ENCODE measurements at places on chromosomes 2 and 18.

DNA sequence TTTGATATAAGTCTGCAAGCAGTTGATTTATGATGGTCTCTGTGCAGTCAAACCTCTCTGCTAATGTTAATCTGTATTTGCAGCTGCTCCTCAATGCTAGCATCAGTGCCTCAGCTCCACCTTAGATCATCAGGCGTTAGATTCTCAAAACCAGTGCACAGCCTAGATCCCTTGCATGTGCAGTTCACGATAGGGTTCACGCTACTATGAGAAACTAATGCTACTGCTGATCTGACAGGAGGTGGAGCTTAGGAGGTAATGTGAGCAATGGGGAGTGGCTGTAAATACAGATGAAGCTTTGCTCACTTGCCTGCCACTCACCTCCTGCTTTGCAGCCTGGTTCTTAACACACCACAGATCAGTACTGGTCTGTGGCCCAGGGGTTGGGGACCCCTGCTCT is 18.4 kb downstream of the RBKS start:
- DNase-seq, result no peak

DNA sequence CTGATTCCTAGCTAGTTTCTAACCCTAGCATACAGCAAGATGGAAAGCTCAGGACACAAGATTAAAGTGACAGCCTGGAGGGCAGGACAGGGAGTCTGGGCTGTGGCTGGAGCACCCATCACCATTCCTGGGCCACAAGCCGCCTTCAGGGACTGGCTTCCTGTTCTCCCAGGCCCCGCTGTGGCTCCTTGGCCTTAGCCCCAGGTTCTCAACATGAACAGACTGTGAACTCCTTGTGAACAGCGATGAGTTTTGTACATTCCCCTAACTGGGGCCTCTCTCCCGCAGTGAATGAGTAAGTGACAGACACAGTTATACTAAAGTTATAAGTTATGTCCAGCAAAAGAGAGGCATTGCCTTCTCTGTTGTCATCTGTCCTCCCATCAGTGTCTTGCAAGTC is 35.9 kb upstream of the SLC14A1 start:
- DNase-seq, result no peak

DNA sequence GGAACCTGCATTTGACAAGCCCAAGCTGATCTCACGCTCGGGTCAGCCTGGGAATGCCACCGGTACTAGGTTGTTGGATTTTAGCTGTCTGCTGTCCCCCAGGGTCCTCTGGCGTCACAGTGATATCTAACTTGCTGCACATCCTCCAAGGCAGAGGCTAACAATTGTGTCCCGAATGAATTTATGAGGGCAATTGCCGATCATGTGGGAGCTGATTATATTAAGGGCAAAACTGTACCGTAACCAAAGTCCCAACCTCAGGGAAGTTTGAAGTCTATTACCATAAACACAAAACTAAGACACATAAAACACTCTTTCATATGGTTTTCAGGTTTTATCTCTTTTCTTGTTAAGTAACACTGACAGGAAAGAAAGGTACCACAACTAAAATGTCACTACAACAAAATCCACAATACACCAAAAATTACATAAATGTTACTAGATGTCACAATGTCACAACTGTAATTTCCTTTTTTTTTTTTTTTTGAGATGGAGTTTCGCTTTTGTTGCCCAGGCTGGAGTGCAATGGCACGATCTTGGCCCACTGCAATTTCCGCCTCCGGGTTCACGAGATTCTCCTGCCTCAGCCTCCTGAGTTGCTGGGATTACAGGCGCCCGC is 6.7 kb downstream of the UXS1 start:
- no peak for DNase-seq

GRCh38 chr2:224601923-224602322 is 16.8 kb upstream of the CUL3 start:
- no peak for DNase-seq

GRCh38 chr2:208546107-208546506 is 139.5 kb downstream of the PTH2R start:
- DNase-seq, result no peak

GRCh38 chr2:26312471-26312870 is 33.5 kb upstream of the SELENOI start:
- no peak for DNase-seq

- DNase-seq, result no peak
Measured at GRCh38 chr18:46013484-46014189, 46.5 kb upstream of the EPG5 start.

DNA sequence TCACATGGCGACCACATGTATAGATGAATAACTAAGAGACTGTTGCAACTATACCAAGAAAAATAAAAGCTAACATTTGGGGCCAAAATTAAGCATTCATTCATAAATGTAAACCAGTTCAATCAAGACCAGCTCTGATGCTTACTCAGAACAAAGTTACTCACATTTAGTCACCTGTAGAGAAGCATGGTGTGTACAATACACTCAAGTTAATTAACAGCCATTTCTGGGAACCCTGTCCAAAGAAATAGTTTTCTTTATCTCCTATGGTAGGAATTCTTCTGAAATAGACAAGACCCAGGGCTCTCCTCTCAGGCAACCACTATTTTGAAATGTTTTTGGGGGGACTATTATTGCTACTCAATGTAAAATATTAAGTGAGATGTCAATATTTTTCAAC is 1.6 kb downstream of the SCN3A start:
- no peak for DNase-seq

DNA sequence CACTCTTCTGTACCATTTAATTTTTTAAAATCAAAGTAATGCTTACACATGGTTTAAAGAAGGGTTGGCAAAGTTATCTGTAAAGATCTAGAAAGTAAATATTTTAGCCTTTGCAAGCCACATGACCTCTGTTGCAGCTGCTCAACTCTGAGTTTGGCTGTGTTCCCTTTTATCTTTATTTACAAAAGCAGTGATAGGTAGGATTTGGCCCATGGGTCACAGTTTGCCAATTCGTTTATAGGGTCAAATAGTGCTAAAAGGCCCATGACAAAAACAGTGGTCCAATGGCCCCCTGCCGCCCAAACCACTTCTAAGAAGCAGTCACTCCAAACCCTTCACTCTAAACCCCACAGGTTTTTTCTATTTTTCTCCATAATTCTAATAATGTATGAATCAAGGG is 124.8 kb downstream of the PARD3B start:
- DNase-seq, result no peak

GRCh38 chr2:160752475-160753330 is 259.1 kb upstream of the RBMS1 start:
- no peak for DNase-seq

DNA sequence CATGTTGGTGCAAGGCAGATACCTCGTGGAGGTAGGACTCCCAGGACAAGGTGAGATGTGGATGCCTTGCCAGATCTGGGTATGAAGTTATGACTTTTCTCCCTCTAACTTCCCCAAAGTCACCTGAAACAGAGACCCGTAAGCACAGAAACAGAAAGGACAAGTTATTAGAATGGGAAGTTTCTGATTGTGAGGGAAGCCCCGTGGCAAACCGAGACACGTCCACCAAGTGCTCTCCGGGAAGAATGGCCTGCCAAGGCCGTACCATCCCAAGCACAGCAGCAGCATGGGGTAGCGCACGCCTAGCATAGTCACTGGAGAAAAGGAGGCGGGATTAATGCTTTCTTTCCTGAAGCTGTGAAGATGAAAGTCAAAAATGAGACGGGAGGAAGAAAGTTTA is 110.6 kb downstream of the ZNF532 start:
- no peak for DNase-seq

GRCh38 chr18:37570336-37570930 is 4.8 kb upstream of the CELF4 start:
- DNase-seq, result no peak

- no peak for DNase-seq
Measured at GRCh38 chr2:36071698-36072097, 283.9 kb upstream of the CRIM1 start.

- DNase-seq, result no peak
Measured at GRCh38 chr2:162888652-162889051, 50.1 kb upstream of the KCNH7 start.

DNA sequence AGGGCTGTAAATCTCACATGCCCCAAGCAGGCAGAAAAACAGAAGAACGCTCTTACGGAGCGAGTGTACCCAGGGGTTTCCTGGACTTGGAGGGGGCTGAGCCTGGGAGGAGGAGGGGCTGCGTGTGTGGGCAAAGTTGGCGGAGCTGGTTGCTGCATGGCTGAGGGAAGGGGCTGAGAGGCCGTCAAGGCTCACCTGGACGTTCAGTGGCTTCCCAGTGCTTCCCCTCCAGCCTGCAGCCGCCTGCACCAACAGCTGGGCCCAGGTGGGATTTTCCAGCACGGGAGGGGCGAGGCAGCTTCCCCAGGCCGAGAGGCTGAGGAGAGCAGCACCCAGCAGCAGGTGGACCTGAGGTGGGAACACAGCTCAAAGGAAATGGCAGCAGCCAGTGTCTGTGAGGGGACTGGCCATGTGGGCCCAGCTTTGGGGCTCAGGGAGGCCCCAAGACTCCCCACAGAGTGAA is 70.6 kb upstream of the CTDP1 start:
- no peak for DNase-seq

GRCh38 chr2:172398440-172398839 is 28.9 kb upstream of the ITGA6 start:
- DNase-seq, result no peak
